ENCODE measurements at places on chromosomes 2 and 18. TPM values are rescaled to one million over a fixed set of nuclear protein-coding genes. Genes with fewer than 3 reads are reported as not detected.

The CNDP1 gene
- 0.49 TPM for total RNA-seq

The AP1S3 gene
- 2.0 TPM for total RNA-seq

The RPRD1A gene
- 45.1 TPM for total RNA-seq

The DNAH6 gene
- total RNA-seq: 0.78 TPM

The SPRED2 gene
- total RNA-seq: 36.5 TPM

The PFN4 gene
- total RNA-seq: 0.93 TPM

The DSG1 gene
- total RNA-seq: not detected

The CD226 gene
- 3.1 TPM for total RNA-seq

The PDE1A gene
- 17.1 TPM for total RNA-seq

The TNS1 gene
- total RNA-seq: 1,456 TPM

The TWSG1 gene
- 100 TPM for total RNA-seq

The ABCB6 gene
- total RNA-seq: 16.9 TPM

DNA sequence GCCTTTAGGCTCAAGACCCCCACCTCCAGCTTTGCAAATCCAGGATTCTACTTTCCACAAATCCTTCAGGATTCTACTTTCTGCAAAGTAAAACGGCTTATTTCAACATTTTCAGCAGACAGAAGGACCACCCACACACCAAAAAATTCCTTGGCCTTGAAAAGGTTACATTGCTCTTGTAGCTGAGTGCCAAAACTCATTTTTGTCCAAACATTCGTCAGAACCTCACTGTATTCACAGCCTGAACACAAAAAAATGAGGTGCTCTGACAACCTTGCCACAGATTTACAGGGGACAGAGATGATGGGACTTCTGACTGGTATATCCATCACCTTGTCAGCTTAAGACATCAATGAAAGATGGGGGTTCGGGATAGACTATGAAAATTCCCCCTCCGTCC lies 63.0 kb upstream of the COX7A2L start:
- no peak for DNase-seq

GRCh38 chr2:108367014-108367413 lies 10.7 kb upstream of the SULT1C4 start:
- no peak for DNase-seq

DNA sequence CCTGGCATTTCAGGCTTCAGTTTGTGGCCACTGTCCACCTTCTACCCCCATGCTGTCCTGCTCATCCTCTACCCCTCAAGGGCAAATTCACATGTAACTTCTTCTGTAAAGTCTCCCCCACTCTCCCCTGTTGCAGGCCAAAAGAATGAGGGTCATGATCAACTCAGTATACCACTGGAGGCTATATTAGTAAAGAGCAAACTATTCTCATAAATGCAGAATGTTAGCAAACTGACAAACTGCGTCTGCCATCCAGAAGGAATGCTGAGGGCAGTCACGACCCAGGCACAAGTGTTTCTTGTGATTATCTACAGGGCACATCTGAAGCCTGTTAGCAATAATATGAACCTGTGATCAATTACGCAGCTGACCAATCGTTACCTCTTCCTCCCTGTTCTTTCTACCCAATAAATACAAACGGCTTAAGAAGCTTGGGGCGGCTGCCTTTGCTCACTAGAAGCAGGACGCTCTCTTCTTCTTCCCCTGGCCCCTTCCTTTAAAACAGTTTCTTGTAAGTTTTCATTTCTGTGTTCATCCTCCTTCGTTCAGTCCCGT lies 58.3 kb downstream of the SEPTIN10 start:
- no peak for DNase-seq

GRCh38 chr2:135647836-135648579 lies 93.6 kb upstream of the UBXN4 start:
- no peak for DNase-seq

DNA sequence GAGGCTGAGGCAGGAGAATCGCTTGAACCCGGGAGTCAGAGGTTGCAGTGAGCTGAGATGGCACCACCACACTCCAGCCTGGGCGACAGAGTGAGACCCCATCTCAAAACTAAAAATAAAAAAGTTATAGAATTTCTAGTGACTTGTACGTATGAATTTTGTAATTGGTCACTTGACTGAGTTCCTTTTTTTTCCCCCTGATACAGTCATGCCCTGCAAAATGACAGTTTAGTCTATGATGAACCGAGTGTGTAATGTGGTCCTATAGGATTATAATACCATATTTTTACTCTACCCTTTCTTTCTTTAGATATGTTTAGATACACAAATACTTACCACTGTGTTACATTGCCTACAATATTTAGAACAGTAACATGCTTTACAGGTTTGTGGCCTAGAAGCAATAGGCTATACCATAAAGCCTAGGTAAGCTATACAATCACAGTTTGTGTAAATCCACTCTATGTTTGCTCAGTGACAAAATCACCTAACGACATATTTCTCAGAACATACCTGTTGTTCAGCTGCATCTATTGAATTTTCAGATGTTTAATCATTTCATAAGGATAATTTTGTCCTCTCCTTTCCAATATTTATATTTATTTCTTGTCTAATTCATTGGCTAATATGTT lies 25.4 kb downstream of the SOCS6 start:
- no peak for DNase-seq

GRCh38 chr2:201420442-201421113 lies 30.7 kb downstream of the TRAK2 start:
- no peak for DNase-seq

DNA sequence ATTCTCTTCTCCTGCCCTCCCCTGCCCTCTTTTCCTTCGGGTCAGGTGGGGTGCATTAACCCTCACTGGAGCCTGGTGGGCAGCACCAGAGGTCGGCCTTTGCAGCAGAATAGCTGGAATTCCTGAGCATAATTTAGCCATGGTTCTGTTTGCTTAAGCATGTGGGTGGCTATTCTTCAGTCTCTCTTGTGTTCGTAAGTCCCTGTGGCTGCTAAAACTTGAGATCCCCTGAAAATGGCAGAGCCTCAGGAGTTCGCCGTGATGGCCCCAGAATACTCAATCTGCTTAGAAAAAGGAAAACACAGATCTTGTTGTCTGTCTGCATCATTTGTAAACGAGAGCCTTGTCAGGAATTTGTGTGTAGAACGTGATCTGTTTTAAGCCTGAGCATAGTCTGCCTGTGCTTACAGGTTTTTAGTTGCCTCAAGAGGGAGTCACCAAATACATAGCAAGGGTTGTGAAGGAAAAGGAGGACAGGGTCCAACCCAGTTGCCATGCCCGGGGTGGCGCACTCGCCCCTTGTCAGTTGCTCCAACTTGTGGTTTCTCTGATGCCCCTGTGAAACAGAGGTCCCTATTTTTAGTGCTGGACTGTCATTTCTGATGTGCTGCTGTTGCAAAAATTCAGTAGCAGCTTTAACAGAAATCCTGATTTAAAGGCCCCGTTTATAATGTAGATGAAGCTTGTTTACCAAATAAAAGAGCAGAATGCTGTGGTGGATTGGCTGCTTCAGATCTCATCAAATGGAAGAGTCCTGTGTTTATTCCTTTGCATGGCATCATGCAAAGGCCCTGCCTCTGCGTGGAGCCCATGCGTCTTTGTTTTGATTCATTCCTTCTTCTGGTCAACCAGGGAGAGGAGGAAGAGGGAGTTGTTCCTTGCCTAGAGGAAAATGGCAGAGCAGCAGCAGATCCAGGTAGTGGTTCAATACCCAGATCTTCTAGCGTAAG lies 74.8 kb downstream of the WDSUB1 start:
- no peak for DNase-seq

- DNase-seq: no peak
These were observed 470.2 kb upstream of the CDH20 start for GRCh38 chr18:60862988-60863387.

GRCh38 chr18:9779630-9780029 lies 71.5 kb downstream of the RAB31 start:
- DNase-seq: no peak

DNA sequence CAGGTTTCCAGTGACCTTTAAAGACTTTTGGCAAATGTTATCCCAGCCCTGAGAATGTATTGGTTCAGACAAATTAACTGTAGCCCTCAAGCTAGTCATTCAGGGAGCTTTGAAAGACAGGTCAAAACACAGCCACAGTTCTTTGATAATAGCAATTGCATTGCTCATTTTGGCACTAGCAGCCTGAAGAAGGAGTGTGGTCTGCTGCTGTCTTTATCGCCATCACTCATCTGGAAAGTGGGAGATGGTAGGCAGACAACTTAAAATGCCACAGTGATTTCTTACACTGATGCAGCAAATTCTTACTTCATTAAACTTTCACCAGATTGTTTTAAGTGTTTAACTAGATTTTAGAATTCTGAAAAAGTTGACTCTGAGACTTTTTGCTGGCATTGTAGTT lies 47.2 kb downstream of the DOK6 start:
- no peak for DNase-seq

DNA sequence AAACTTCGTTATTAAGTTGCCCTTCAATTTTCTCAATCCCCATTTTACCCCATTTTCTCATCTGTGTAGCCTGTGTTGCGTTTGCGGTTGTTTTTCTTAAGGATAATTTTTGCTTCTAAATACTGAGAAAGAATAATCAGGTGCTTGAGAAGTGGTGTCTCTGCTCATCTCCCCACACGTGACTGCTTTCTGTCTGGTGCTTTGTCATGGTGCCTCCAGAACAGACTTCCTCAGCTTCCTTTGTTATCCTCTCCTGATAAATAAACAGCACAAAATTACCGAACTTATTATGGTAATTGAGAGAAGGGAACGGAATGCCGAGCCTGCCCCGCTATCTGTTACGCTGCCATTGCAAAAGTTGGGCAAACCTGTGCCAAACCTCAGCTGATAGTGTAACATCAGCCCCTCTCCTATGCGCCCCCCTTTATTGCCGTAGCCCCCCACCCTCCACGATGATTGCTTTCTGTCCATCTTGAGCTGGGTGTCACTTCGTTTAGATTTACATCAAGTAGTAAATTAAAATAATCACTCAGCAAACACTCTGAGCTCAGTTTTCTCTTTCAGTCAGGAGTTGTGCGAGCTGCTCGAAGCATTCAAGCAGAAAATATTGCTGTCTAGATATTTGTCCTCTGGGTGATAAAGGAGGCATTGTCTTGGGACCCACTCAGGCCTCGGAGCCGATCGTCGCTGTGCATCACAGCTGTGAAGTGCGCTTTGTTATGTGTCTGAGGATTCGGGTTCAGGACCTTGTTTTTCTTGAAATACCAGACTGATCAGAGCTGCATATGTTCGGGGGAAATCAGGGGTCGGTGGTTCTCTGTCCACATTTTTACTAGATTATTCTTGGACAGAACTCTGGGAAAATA lies 1008.5 kb upstream of the FANCL start:
- DNase-seq: no peak

GRCh38 chr2:239960929-239961661 lies 64.0 kb downstream of the NDUFA10 start:
- peak; percentile 63 for DNase-seq

GRCh38 chr2:175003875-175004729 lies 1.1 kb downstream of the CHN1 start:
- DNase-seq: no peak

DNA sequence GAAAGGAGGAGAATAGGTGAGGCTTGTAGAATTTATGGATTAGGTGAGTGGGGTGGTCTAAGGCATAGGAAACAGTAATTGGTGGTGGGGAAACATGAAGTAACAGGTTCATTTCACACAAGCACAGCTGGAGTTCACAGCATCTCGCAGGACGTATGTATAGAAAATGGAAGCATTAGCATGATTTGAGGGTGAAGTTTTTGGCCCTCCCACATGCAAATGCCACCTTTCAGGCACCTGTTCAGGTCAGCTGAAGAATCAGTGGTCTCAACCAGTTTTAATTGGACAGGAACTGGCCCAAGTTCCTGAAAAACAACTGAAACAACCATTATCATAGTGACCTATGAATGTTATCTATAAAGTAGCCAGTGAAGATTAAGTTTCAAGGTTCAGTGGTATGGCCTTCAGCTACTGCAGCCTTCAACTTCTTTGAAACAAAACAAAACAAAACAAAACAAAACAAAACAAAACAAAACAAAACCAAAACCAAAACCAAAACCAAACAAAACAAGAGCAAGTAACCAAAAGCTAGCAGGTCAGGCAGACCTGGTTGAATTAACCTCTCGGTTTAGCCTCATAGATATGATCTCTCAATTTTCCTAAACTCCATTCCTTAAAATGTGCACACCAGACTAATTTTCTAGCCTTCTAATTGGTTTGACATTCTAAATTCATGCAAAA lies 102.1 kb upstream of the SPHKAP start:
- DNase-seq: no peak

GRCh38 chr18:10086458-10087210 lies 172.8 kb downstream of the VAPA start:
- DNase-seq: no peak

- no peak for DNase-seq
These were observed 72.8 kb upstream of the TTC39C start for GRCh38 chr18:23941791-23942190.

- no peak for DNase-seq
These were observed 522.8 kb upstream of the CDH7 start for GRCh38 chr18:65227970-65228369.

DNA sequence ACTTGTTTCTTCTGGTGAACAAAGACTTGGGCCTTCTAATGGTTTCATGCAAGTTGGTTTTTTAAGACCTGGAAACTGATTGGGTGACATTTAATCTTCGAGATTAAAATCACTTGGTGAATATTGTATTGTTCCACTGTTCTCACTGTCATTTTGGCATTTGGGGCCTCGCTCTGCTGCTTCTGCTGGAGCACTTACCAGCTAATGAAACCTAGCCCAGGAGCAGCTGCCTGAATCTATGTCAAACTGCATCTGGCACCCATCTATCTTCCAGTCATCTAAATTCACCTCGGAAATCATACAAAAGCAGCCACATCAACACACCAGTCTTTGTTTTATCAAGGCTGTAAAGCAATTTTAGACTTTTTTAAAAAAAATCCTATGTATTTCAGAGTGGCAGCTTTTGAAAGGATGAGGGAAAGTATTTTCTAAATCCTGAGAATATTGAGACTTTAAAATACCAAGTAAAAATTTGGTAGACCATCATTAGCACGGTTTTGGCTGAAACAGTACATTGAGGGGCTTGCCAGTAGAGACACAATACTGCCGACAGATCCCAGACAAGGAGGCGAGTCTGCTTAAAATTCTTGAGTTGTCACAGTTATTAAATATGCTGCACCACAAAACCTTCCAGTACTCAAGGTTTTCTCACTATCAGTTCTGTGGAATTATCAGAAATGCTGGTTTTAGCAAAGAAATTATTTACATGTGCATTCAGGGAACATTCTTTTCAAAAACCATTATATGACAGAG lies 26.1 kb upstream of the SERTAD2 start:
- DNase-seq: no peak

- DNase-seq: no peak
These were observed 3.5 kb upstream of the EMILIN1 start for GRCh38 chr2:27074738-27075565.

DNA sequence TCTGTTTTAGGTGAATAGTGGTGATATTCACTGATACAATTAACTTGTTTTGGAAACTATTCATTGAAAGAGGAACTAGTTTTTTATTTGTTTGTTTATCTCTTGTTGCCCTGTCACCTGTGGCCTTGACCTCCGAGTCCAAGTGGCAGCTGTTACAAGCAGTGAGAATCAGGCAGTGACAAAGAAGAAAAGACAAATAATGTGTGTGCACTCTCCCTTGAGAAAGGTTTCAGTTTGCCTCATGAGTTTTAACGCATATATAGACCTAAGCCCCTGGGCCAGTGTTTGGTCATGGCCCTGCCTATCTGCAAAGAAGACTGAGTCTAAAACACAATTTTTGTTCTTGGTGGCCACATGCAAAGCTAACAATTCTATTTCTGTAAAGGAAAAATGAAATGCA lies 15.3 kb downstream of the KYNU start:
- no peak for DNase-seq

All from aorta (tissue), 5 donors.